ENCODE measurements at places on chromosomes 11 and 22.
A peak's percentile ranks its signal among the peaks of the same experiment; 100 is the strongest.

- DNase-seq, result no peak
Observed at GRCh38 chr11:130854483-130854882, 61.8 kb downstream of the SNX19 start.

DNA sequence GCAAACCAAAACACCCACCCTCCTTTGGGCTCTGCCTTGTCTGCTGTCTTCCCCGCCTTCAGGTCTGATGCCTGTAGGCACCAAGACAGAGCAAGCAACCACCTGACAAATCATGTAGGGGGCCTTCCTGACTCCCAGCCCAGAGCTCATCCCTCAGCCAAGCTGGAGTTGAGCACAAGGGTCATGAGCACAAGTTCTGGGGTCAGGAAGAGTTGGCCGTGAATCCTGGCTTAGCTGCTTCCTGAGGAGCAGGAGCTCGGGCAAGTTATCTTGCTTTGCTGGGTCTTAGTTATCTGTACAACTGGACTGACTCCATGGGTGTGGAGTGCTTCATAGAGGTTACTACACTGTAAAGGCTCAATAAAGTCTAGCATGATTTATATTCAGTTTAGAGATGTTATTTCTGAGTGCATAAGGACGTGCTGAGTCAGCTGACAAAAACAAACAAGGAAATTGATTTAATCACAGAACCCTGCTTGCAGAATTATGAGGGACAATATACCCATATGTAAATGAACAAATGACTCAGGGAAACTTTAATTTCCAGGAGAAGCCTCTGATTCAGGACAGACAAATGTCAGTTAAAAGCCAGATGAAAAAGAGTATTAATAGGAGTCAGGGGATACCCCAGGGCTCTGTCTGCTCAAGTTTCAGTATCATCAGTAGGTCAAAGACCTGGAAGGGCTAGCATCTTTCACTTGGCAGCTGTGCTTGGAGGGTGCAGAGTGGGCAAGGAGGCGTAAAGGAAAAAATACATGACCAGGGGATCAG lies 15.0 kb upstream of the APOA1 start:
- DNase-seq, result no peak

DNA sequence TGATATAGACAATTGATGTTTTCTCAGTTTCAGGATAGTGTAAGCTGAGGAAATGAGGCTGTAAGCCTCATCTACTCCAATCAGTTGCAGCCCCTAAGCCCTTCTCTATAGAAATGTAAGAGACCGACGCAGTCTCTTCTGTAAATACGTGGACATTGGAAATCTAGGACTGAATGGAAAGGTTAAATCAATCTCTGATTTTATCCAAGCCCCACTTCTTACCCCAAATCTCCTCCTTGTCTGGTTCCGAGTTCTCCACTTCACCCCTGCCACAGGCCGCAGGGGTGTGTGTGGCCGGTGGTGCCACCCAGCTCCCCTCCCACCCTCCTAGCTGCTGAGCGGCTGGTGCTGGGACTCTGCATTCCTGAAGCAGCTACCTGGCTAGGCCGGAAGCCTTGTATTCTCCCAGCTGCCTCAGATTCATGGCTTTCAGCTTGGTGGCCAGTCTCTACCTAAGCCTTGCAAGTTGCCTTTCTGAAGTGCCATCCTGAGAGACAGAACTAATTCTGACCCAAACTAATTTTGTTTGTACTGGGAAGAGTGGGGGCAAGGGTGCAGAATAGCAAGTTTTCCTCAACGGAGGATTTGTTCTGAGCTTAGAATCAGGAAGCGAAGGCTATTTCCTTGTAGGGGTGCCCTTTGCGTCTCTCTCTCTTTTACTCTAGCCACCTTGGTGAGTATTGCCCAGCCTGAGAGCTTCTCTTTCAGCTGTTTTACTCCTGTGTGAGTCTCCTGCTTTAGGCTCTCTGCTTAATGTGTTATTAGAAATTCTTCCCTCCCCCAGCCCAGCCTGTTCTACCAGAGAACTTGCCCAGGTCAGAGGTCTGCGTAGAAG lies 749 bp downstream of the VWA5A start:
- DNase-seq, result no peak

DNA sequence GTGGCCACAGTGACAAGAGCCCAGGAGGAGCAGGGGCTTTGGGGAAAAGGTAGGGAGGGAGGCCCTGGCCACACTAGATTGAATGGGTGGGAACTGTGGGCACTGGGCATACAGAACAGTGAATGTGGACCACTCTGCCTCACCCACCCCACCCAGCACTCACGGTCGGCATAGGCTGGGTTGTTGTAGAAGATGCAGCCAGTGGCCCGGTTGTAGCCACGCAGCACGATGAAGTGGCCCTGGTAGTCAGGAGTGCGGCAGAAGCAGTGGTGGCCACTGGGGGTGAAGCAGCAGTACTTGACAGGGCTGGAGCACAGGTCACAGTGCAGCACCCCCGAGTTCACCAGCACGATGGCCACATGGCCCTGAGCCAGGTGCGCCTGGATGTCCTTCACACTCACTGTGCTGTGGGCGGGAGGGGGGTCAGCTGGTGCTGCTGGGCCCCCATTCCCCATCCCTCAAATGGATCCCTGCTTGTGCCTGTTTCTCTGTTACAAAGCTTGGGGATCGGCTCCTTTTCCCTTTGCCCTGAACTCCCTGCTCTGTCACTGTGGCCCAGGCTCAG lies 11.2 kb downstream of the GUCD1 start:
- no peak for DNase-seq

DNA sequence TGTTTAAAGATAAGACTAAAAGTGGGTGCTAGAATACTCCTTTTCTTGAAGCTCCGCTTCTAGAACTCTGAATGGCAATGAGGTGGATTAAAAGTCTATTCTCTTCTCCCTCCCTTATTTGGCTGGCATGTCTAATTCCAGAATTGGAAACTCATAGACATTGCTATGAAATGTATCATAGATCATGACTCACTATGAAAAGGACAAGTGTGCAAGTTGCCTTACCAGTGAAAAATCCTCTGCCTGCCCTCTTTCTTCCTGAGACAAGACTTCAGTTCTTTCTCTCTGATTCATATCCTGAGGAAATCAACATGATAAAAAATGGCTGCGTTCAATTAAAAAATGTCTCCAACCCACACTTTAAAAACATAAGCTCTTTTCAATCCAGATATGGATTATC lies 73.2 kb upstream of the BLID start:
- no peak for DNase-seq

DNA sequence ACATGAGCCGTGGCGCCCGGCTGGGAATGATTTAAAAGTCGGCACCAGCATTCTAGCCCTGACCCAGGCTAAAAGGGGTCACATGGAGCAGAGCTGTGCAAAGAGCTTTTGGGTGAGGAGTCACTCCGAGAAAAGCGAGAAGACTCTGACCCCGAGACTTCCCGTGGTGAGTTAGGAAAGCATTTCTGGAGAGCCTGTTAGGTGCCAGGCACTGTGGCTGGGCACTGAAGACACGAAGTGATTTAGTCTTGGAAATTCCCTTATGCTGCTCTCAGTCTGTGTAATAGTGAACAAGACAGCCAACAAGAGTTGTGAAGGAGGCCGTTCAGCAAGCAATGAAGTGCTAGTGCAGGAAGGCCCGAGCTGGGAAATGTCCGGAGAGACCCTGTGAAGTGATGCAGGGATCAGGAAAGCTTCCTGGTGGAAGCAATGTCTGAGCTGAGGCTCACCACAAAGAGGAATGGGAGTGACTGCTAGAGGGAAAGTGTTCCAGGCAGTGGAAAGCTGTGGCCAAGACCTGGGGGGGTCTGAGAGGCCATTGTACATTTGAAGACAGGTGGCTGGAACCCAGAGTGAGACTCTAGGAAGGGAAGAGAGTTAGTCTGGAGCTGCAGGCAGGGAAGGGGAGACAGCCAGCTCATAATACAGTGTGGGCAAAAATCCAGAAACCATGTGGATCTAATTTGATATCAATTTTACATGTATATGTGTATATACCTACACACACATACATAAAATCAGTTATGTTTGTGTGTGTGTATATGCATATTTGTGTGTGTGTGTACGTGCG lies 31.6 kb downstream of the MARK2 start:
- DNase-seq, result no peak

GRCh38 chr22:26348810-26349526 lies 80.1 kb upstream of the ASPHD2 start:
- DNase-seq, result no peak

- DNase-seq, result no peak
Observed at GRCh38 chr22:32055069-32055468, 12.0 kb downstream of the SLC5A1 start.

DNA sequence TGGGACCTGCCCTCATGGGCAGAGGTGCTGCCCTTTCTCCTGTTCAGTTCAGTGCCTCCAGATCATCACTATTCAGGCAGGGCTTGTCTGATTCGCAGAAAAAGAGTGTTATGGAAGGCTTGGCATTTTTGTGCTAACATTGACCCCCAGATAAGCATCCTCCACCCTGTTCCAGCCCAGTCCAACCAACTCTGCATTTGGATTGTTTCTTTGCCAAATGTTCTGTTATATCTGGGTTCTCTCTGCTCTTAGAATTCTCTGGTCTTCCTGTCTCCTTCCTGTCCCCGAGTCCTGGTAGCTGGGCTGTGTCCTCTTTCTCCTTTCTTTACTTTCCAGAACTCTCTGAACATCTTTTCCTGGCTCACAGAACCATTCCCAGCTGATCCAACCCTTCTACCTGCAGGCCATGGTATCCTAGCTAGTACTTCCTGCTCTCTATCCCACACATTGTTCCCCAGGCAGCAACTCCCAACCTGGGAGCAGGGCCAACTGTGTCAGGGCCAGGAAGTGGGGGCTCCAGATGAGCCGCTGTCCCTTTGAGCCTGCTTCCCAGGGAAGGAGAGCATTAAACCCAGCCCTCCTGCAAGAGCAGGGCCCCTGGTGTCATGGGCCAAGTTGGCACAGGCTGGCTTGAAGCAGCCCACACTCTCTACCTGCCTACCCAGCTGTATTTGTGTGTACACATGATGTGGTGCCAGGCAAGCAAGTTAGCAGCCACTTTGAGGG lies 280.7 kb upstream of the CADM1 start:
- no peak for DNase-seq

GRCh38 chr22:44424867-44425693 lies 73.0 kb downstream of the RTL6 start:
- DNase-seq, result no peak

DNA sequence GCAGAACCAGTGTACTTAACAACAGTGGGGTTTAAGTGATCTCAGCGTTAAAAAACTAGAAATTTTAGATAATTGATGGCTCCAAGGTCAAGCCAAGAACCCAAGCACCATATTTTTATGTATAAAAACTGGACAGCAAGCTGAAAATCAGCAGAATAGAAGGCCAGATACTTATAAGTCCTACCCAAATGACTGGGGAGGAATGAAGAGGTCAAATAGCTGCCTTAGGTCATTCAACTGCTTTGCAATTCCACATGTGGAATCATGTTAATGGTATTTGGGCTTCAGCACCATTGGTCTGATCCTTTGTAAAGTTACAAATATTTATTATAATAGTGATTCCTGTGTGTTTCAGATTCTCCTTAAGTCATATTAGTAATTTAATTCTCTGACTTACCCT lies 108.4 kb downstream of the FAT3 start:
- no peak for DNase-seq

GRCh38 chr11:92308366-92308765 lies 83.7 kb downstream of the FAT3 start:
- DNase-seq, result no peak

DNA sequence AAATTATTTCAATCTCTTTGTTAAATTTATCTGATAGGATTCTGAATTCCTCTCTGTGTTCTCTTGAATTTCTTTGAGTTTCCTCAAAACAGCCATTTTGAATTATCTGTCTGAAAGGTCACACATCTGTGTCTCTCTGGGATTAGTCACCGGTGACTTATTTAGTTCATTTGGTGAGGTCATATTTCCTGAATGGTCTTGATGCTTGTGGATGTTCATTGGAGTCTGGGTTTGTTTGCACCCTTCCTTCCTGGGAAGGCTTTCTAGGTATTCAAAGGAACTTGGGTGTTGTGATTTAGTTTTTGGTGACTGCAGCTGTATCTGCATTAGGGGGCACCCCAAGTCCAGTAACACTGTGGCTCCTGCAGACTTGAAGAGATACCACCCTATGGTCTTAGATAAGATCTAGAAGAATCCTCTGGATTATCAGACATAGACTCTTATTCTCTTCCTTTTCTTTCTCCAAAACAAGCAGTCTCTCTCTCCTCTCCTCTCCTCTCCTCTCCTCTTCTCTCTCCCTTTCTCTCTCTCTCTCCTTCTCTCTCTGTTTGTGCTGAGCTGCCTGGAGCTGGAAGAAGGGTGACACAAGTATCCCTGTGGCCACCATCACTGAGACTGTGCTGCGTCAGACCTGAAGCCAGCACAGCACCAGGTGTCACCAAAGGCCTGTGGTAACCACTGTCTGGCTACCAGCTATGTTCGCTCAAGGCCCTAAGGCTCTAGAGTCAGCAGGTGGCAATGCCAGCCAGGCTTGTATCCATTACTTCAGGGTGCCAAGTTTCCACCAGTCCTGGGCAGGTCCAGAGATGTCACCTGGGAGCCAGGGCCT lies 3.3 kb upstream of the HEPN1 start:
- DNase-seq, result no peak

DNA sequence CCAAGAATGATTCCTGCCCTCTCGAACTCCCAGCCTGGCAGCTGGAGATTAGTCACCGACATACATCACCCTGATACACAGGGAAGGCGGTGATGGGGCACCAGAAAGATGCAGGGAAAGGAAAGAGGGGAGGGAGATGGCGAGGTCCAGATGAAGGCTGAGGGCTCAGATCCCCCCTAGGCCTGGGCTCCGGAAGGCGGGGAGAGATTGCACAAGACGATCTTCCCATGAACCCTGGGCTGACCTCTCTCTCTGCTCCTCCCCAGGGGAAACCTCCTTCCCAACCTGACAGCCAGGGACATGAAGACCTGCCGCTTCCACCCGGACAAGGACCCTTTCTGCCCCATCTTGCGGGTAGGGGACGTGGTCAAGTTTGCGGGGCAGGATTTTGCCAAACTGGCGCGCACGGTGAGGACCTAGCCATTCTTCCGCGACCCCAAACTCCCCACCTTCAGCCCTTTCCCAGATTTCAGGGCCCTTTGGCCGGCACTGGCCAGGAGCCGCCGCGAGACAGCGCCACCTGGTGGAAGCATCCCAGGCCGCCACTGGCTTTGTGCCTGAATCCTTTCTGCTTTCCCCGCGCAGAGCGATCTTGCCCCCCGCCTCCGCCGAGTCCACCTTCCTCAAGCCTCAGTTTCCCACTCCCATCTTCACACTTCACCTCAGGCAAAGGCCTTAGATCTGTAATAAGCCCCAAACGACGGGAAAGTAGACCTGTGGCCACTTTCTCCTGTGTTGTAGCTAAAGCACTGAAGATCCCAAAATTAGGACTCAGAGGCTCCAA lies 11.5 kb downstream of the P2RX3 start:
- DNase-seq, result peak; percentile 45

Measured in stimulated activated CD4-positive, alpha-beta T cell treated with anti-CD3 and anti-CD28 coated beads, Interleukin-15, amount 100 ng/mL, for 1 hour (primary cell).